ENCODE measurements at places on chromosomes 12 and 14. TPM values are rescaled to one million over a fixed set of nuclear protein-coding genes. Genes with fewer than 3 reads are reported as not detected.

CLEC4D gene
- total RNA-seq: not detected

GPHB5 gene
- not detected for total RNA-seq

DDN gene
- total RNA-seq: 0.22 TPM

GPR162 gene
- 13.7 TPM for total RNA-seq

OR4K2 gene
- not detected for total RNA-seq

FAM181A gene
- total RNA-seq: not detected

TMEM30B gene
- total RNA-seq: 0.35 TPM
